Gastroesophageal sphincter (tissue), 4 donors: ENCODE measurements at places on chromosomes 4 and X. TPM values are rescaled to one million over a fixed set of nuclear protein-coding genes. Genes with fewer than 3 reads are reported as not detected.

DCX gene
- total RNA-seq: not detected

DNA sequence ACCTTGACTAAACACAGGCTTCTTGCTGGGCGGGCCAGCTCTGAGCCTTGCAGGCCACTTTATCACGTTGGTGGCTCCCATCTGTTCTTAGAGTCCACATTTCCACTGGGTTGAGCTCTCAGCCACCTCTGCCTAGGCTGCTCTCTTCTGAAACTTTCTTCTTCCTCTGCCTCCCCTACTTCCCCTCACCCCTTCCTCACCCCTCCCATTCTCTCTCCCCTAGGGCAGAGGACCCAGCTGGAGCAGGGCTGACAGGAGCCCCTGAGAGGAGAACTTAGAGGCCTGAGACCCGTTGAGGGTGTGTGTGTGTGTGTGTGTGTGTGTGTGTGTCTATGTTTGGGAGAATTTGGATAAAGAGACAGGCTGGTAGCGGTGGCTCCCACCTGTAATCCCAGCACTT lies 19.9 kb upstream of the TMSB4X start:
- ATAC-seq: no peak

CLGN gene
- total RNA-seq: 3.4 TPM

- ATAC-seq: no peak
Measured at GRCh38 chrX:66408507-66408906, 230.4 kb downstream of the EDA2R start.

MXRA5 gene
- 1.1 TPM for total RNA-seq

GRCh38 chr4:108570993-108571569 lies 49.3 kb upstream of the RPL34 start:
- ATAC-seq: no peak

DNA sequence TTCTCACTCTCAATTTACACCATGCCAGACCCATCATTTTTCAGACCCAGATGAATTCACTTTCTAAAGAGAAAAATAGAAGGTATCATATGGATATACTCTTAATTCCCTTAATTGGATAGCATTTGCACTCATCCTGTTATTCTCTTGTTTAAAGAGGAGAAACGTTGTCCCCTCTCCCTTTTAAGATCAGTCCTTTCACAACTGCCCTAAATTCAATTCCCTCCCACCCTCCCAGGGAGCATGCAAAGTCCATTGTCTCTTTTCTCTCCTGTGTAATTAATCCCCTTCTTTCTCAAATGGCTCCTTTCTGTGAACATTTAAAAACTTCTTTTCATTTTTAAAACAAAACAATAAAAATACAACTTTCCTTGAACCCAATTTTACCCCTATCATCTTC lies 124.7 kb upstream of the TLL1 start:
- ATAC-seq: no peak

DNA sequence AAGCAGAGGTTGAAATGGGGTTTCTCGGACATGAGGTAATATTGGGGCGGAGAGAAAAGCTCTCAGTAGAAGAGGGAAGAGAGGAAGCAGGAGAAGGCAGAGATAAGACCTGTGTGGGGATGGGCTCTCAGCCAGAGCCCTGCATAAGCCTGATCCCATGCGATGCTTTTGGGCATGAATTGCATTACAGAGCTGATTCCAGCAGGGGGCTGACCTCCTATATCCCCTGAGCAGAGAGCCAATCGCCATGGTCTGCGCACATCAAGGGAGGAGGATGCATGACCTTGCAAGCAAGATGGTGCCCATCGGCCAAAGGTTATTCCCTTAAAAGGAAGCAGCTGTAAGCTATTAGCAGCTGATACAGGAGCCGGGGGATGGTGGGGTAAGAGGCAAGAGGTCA lies 7.6 kb downstream of the ANOS1 start:
- no peak for ATAC-seq

DNA sequence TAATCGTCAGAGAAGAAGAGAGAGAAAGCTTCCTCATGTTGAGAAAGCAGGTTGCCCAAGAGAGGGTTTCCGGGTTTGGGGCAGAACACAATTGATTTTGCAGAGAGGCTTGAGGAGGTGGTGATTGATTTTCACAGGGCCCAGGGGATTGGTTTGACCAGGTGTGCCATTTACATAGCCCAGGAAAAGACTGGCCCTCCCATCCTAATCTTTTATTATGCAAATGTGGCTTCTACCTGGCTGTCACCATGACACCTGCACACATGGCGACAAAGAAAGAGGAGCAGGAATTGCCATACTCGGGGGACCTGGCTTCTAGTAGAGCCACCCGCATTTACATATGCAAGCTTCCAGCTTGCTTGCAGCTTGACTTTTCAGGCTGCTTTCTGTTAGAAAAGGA lies 405.3 kb downstream of the PPP4R3C start:
- ATAC-seq: no peak

SYTL4 gene
- 21.1 TPM for total RNA-seq

DNA sequence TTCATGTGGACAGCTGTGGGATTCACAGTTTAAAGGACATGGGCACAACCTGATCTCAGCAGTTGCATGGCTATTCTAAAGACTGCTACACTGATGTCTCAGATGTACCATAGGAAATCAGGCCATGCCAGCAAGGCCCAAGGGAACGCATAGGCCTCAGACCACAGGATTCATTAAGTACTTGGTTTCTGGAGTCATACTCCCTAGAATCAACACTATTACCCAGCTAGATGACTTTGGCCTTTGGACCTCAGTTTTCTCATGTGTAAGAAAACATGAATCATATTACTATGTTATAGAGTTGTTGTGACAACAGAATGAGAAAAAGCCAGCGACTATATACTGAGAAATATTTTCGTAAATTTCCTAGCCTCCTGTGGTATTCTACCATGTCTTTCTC lies 67.9 kb downstream of the NHS start:
- ATAC-seq: no peak

DNA sequence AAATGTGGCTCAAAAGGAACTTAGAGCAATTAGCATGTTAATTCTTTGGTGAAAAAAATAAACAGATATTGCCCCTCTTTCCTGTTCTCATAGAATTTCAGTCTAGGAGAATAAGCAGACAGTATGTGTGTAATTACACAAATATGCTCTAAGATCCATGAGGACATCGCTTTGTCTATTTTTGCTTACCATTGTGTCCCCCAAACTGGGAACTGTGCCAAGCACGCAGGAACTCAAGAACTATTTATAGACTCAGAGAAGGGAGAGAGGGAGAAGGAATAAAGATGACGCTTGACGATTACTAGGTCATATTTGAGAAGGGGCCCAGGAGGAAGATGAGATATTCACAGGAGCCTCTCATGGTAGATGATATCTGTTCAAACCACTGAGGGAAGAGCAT lies 692.6 kb downstream of the RAB28 start:
- ATAC-seq: no peak

- no peak for ATAC-seq
Measured at GRCh38 chr4:185265942-185266341, 56.5 kb downstream of the SNX25 start.

DNA sequence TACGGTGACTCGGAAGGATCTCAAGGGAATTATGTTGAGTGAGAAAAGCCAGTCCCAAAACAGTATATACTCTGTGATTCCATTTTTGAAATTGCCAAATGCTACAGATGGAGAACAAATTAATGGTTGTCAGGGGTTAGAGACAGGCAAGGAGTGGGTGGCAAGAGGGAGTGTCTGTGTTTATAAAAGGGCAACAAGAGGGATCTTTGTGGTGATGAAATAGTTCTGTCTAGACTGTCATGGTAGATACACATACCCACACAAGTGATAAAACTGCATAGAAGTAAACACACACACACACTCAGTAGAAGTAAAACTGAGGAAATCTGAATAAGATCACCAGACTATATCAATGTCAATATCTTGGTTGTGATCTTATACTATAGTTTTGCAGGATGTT lies 92.7 kb downstream of the CD99L2 start:
- no peak for ATAC-seq

- no peak for ATAC-seq
Measured at GRCh38 chr4:945274-946102, 13.2 kb downstream of the TMEM175 start.

- no peak for ATAC-seq
Measured at GRCh38 chr4:142447009-142447408, 399.1 kb downstream of the INPP4B start.

MBNL3 gene
- 3.9 TPM for total RNA-seq

GRCh38 chrX:107541244-107541643 lies 87.1 kb upstream of the PRPS1 start:
- no peak for ATAC-seq

DNA sequence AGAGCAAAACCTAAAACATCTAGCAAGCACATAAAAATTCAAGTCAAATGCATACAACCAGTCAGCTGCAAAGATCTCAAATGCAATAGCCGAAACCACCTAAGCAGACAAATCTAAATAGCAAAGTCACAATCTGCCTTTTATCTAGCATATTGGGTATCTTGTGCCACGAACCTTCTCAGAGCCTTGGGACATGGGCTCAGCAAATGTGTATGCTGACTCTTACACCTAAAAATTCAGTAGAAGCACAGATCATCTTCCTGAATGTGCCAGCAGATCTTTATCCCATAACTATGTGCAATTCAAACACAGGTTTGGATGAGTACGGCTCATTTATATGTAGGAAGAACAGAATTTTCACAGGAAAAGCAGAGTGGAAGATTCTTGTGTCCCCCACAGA lies 492.1 kb downstream of the INPP4B start:
- ATAC-seq: no peak

UCP1 gene
- total RNA-seq: not detected
